Hematopoietic multipotent progenitor cell treated with erythropoietin and hydrocortisone succinate and interleukin-3 and kit ligand, for 17 days (in vitro differentiated cells): ENCODE measurements at places on chromosomes 7 and 10.

DNA sequence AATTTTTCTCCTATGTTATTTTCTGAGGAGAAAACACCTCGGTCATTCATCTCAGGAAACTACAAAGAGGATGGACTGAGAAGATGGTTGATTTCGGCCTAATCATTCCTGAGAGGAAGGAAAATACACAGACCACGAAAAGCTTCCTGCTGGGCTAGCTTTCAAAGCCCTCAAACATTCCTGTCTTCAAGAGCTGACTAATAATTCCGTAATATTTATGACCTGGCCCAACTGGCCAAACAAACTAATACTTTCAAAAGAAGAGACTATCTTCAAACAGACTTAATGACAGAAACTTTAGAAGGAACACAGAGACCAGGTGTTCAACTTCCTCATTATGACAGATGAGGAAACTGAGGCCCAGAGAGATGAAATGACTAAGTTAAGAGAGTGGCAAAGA, 215.1 kb upstream of the FRMD4A start:
- no peak for DNase-seq

- no peak for DNase-seq
These were observed 2.5 kb downstream of the ADAMTS14 start for GRCh38 chr10:70674560-70675495.

DNA sequence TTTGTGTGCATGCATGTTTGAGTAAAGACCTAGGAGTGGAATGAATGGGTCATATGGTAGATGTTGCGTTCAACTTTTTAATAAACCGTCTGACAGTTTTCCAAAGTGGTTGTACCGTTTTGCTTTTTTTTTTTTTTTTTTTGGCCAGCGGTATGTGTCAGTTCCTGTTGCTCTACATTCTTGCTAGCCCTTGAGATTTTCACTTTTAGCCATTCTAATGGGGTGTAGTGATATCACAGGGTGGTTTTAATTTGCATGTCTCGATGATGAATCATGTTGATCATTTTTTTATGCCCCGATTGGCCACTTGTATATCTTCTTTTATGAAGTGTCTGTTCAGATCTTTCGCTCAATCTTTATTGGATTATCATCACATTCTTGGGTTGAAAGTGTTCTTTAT, 320.7 kb downstream of the CAMK1D start:
- DNase-seq: no peak

DNA sequence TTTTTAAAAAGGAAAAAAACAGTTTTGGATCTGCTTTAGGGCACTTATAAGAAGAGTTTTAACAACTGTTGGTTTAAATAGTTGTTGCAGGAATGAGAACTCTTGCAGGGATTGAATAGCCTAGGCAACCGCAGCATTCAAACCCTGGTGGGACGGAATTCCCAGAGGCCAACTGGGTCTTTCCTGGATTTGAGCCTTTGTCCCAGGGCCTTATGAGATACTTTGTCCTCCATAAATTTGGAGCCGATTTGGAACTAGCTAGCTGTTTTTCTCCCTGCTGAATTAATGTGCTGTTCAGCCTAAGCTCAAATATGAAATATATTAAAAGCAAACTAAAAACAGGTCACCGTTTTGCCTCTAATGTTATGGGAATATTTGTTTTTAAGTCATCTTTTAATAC, 109.6 kb downstream of the LRMDA start:
- DNase-seq: no peak

GRCh38 chr10:7662522-7662921, 4.2 kb downstream of the ITIH5 start:
- no peak for DNase-seq

DNA sequence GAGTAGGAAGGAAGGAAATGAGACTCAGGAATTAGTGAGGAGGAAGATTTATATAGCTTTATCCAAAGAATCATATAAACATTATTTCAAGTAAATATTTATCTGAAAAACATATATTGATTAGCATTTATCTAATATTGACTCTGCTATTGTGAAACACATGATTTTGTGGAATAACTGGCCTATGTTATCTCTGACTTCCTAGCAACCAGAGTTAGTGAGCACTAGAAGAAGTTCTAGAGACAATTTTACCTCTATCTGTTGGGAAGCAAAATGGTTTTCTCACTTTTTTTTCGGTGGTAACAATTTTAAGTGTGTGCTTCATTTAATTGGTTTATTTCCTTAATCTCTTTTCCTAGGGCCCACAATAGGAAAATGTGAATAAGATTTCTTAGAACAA, 21.6 kb downstream of the MDFIC start:
- no peak for DNase-seq

DNA sequence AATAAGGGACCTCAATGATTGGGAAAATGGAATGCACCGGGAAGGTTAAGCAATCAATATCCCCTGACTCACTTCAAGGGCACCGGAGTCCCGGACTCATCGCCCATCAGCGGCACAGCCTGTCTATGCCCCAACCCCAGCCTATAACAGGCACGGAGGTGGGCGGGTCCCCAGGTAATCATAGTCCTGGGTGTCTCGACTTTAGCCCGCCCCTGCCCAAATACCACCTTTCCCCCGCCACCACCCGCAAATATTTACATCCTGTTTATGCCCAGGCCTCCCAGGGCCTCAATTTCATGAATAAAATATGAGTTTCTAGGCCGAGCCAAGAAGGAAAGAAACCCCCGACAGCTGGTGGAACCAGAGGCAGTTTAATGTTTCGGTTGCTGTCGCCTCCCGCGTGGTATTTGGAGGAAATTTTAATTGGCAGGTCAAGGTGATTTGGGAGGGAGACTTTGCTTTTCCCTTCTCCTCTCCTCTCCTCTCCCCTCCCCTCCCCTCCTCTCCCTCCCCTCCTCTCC, 15.6 kb upstream of the RFC2 start:
- no peak for DNase-seq

- DNase-seq: no peak
These were observed 90.2 kb upstream of the AGK start for GRCh38 chr7:141460781-141461715.

- no peak for DNase-seq
These were observed 56.6 kb downstream of the TASOR2 start for GRCh38 chr10:5741276-5741675.

- no peak for DNase-seq
These were observed 377.6 kb downstream of the MDFIC start for GRCh38 chr7:115299397-115300037.

DNA sequence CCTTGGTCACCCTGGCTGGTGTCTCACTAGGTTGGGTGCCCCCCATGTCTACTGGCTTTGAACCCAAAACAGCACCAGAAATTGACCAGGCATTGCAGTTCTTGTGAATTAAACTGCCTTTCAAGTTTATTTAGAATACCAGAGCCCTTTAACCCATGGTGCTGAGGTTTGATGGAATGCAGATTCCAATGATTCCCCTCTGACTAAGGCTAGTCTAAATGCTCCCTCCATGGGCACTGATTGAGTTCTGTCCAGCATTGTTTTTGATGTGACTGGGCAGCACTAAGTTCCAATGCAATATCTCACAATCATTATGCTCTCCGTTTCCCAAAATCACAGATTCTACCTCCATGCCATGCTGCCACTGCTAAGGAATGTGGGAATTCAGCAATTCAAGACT, 1047.4 kb upstream of the LRRN3 start:
- no peak for DNase-seq

- DNase-seq: no peak
These were observed 2.8 kb upstream of the COL1A2 start for GRCh38 chr7:94391726-94392392.

GRCh38 chr10:81877596-81877995, 2.6 kb downstream of the NRG3 start:
- no peak for DNase-seq

GRCh38 chr10:71713135-71714030, 6.2 kb downstream of the C10orf105 start:
- DNase-seq: peak; percentile 15

DNA sequence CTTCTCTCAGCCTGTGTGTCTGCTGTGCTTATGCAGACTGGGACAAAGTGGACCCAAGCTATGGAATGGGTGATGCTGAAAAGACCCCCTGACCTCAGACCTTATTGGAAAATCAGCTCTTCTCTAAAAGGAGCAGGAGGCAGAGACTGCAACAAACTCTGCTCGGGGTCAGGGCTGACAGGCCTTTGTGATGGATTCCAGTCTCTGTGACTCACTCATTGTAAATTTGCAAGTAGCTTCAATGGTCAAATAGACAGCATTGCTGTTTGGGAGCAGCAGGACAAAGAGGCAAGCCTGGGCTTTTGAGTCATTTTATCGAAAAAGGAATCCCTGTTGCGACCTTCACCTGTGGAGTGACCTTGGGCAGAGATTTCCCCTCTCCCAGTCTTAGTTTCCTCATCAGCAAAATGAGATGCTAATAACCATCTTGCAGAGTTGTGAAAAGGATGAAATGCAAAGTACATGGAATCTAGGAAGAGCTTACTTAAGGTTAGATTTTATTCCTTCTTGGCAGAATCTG, 26.1 kb upstream of the GPR26 start:
- DNase-seq: no peak

- no peak for DNase-seq
These were observed 99.2 kb downstream of the HECW1 start for GRCh38 chr7:43211693-43212092.

- DNase-seq: no peak
These were observed 406 bp downstream of the CBLL1 start for GRCh38 chr7:107744345-107744750.

DNA sequence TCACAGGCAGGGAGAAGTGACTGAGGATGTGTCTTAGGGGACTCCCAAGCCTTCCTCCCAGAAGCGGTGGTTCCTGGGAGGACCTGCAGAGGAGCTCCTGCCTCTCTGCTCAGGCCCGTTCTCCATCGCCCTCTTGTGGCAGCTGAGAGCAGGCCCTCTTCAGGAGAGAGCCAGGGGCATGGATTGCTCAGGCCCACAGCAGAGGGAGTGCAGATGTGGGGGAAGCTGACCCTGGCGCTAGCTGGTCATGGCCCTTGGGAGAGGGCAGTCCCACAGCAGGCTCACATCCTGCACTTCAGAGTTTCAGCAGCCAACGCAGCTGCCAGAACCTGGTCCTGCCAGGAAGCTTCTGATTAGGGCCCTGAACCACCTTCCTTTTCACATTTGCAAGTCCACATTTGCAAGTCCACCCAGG, 94.8 kb upstream of the TARP start:
- peak; percentile 59 for DNase-seq
